Stimulated activated CD4-positive, alpha-beta T cell treated with anti-CD3 and anti-CD28 coated beads, Interleukin-15, amount 100 ng/mL, for 1 hour (primary cell): ENCODE measurements at places on chromosomes 12 and 14.

- no peak for DNase-seq
These were observed 25.1 kb downstream of the GRIP1 start for GRCh38 chr12:66653796-66654195.

- DNase-seq = no peak
These were observed 731.2 kb downstream of the RERGL start for GRCh38 chr12:17358835-17359234.

GRCh38 chr12:13094367-13094766, 9.1 kb downstream of the GSG1 start:
- no peak for DNase-seq

DNA sequence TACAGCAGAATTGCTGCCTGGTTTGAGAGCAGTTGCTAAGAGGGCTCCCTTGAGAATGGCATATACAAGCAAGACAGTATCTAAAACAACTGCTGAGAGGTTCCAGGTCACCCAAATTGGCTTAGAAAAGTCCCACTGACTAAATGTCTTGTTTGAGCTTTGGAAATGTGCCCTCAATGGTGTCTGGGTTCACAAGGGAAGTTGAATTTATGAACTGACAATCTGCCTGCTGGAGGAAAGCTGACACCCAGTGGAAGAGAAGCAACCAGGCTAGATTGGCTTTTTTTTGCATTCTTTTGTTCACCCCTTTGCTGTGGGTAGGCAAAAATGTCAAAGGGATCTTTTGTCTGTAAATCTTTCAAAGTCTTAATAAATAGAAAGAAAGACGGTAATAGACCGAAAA, 44.6 kb upstream of the NPFF start:
- DNase-seq = no peak

GRCh38 chr12:80861641-80862378, 75.9 kb downstream of the LIN7A start:
- no peak for DNase-seq

DNA sequence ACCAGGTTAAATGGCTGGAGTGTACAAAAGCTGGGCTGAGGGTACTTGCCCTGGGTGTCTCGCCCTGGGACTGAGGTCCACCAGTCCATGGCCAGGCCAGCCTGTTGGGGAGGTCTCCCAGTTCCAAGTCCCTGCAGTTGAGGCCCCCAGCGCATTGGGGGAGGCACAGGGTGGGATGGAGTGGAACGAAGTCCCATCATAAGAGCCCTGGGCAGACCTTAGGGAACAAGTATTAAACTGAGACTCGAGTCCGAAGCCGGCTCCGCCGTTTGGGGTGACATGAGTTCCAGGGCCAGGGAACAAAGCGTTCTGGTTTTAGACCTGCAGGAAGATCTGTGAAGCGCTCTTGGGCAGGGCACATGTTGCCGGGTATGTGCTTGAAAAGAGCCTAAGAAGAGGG, 84.7 kb downstream of the ALG10 start:
- DNase-seq = no peak

DNA sequence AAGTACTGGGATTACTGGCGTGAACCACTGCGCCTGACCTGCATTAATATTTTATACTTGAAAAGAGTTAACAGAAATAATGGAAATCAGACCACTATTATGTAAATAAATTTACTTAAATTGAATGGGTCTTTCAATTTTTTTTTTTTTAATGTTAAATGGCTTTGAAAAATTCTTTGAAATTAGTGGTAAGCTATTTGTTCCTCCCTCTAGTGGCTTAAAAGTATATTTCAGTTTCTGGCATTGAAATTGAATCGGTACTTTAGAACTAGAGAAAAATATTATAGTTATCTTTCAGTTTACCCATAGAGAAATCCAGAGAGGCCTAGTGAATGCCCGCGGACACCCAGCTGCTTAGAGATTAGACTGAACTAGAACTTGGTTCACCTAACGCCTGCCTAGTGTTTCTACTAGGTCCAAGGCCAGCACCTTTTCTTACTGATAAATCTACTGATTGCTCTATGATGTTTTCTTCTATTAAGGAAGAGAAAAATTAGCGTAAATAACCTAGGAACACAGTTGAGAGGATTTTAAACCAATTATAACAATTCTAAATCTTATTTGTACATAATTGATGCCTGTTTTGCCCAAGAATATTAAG, 106.5 kb downstream of the EML1 start:
- no peak for DNase-seq

- DNase-seq = no peak
These were observed 71.2 kb downstream of the BORCS5 start for GRCh38 chr12:12428047-12428446.

DNA sequence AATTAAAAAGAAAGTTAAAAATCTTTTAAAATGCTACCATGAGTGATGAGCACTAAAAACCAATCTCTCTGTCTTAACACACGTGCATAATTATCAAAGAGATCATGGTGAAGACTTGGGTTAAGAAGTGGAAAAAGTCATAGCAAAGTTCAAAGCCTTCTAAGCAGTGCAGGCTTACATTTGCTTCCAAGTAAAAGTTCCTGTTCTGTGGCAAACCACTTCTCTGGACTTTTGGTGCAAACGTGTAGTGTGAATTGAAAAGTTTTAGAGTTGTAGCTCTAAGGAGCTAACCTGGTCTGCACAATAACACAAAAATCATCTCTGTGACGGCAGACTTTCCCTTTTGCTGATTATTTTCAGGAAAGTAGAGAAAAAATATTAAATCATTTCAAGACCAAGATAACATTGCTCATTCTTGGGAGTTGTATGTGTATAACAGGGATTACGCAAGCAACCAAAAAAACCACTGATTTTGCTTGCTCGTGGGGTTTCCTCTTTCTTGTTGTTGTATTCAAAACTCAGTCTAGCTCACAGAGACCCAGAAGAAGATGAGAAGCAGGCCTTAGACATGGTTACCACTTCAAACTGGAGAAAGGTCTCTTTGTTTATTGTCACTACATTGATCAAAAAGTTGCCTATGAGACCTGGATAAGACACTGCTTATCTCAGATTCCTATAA, 2.3 kb upstream of the GLIPR1 start:
- no peak for DNase-seq

DNA sequence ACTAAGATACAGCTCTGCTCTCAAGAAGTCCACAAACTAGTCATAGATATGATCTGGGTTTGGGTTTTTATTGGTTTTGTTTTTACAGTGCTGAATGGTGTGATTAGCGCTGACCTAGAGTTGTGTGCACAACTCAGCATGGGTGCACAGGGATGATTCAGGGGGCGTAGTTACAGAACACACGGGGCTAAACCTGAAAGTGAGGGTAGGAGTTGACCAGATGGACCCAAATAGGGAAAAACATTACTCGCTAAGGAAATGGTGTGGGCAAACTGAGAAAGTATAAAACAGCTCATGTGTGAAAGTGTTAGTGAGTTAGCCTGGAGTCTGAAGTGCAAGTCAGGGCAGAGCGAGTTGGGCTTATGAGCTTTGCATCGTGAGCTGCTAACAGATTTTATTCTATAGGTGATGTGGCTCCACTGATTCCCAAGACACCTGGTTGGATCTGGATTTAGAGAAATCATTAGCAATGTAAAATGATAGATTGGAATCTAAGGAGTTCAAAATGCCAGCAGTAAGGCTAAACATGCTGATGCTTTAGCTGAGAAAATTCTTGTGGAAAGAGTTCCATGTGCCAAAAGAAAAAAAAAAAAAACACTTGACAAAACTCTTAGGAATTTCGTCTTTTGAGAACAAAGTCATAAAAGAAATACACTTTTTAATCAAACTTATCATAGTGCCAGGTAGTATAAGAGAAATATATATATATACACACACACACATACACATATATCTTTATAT, 134.9 kb downstream of the SLC5A8 start:
- no peak for DNase-seq
